IPS-NIHi11 (cell line): ENCODE measurements at places on chromosomes 3 and 15.

DNA sequence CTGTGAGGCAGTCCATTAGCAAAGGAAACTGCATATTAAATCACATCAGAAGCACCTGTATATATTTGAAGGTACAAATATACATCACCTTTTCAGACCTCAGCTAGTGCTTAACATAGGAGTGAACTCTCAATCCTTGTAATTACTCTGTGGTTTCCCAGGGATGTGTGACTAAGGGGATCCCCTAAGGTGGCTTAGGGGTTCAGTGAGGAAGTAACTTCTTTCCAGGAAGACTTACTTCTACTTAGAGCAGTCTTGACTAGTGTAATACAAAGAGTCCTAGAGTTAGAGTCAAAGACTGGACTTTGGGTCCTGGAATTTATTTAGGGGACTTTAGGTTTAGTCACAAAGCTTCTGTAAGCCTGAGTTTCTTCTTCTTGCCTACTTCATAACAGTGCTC is 8.7 kb upstream of the SUMF1 start:
- DNase-seq = no peak

DNA sequence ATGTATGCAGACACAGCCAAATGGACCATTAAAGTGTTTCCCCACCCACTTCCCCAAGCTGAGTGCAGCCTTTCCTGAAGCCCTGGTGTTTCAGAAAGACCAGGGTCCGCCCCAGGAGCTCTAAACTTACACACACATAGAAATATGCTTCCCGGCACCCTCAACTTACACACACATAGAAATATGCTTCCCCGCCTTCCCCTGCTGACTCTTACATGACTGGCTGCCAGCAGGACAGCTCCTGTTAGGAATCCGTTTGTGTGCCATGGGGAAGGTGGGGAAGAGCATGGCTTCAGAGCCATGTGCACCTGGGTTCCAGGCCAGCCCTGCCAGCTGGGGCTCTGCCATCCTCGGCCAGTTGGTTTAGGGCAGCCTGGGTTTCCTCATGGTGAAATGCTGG is 3.6 kb downstream of the CLEC3B start:
- DNase-seq = no peak

- DNase-seq = no peak
Observed at GRCh38 chr3:21562243-21562642, 188.8 kb downstream of the ZNF385D start.

GRCh38 chr15:39621210-39621609 is 40.3 kb downstream of the THBS1 start:
- DNase-seq = no peak

- no peak for DNase-seq
Observed at GRCh38 chr3:129708328-129708861, 101.9 kb upstream of the PLXND1 start.

DNA sequence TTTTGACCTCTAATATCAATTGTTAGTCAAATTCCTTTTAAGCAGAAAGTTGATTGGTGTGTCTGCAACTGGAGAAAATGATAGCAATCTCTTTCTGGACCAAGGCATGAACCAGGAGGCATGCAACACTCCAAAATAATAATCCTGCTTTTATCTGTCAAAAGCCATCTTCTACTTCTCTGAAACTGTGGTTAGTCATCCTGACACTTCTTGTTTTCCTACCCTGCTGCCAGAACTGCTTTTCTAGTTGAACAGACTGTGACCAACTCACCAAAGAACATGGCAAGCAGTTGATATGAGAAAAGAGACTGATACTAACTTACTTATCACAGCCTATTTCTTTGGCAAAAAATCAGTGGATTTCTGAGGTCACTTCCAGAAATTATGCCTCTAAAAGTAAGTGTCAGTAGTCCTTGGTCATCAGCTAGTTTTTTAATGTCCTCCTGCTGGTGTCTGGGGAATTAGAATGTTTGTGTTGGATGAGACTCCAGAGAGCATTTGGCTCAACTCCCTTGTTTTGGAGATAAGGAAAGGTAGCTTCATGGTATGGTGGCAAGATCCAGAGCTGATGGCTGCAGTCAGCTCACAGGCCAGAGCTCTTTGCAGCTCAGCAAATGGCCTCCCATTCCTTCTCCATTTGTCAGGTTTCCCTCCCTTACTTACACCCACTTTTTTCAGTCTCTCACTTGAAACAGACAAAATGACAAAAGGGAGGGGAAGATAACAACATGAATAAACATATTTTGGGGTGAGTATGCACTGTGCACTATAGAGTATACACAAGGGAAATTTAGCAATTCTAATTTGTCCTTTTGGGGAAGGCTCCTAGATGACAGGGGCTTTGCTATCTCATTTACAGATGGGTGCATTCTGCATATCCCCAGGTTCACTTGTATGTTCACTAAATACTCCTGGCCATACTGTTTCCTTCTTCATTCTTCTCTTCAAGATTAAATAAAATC is 7.0 kb downstream of the CRYGS start:
- no peak for DNase-seq

DNA sequence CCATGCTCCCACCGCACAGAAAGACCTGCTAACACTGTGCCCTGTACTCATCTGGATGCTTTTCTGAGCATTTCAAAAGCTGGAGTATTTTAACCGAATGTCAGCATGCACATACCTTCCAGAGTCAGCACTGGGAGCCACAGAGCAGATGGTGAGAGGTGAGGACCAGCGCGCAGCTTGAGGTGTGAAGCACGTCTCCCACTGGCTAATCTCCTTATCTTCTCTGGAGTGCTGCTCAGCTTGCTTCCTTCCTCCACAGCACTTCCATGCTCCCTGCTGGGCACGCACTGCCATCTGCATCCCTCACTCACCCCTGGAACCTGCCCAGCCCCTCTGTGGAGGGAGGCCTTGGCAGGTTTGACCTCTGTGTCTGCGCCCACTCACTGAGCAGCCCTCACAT is at the start of gene GNB5:
Gene GNB5, minus strand, starts transcription at position 186 of the 400 bp plus-strand sequence. CDS start 6,716 bp downstream, outside the sequence.
- DNase-seq = no peak

DNA sequence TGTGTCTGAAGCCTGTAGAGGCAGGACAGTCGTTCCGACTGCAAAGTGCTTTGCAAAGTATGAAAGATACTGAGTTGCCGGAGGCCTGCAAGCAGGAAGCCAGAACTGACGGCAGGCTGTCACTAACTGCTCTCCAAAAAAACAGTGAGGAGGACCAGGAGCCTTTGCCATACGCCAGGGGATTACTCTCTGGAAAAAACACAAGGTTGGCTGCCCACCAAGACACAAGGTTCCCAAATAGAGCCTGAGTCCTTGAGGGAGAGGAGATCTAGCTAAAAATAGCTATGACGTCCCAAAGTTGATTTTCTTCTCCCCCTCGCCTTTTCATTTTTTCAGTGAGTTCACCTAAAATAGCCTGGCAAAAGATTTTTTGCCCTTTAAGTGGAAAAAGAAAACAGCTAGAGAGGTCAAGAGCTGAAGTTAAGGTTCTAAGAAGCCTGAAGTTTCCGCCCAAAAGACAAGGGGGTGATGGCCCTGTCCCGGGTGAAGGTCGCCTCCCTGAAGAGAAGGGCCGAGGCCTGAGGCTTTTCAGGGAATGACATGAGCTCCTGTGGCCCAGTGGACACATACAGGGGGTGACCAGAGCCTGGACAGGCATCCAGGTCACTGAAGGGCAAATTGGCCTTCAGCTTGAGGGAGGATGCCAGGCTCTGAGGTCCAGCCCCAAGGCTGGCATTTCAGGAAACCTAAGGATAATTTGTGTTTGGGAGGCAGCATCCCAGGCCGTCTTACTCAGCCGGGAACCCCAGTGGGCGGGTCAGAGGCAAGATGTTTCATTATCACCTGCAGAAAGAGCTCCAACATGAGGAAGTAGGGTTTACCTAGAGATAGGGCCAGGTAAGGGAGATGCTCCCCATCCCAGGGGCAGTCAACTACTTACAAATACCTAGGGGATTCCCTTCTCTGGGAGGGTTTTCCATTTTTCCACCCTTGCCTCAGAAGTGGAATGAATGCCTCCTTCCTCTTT is 44.9 kb upstream of the DGKG start:
- DNase-seq = no peak

DNA sequence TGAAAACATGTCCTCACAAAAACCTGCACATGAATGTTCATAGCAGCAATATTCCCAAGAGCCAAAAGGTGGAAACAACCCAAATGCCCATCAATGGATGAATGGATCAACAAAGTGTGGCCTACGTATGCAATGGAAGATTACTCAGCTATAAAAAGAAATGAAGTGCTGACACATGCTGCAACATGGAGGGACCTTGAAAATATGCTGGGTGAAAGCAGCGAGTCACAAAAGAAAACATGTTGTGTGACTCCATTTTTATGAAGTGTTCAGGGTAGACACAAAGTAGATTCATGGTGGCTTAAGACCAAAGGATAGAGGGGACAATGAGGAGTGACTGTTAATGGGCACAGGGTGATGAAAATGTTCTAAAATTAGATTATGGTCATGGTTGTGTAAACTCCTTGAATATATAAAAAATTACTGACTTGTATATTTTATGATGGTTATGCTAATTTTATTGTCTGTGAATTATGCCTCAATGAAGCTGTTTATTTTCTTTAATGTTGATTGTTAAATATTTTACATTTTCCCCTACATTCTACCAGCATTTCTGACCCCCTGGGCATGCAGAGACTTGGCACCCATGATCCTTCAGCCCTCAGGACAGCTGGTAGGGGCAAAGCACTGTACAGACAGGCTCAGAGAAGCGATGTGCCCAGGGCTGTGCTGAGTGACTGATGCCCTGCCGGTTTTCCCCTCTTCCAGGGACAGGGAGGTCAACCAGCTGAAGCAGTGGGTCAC is 37.8 kb downstream of the CFAP100 start:
- DNase-seq = no peak

GRCh38 chr15:86201313-86202008 is 121.8 kb downstream of the AGBL1 start:
- no peak for DNase-seq

- DNase-seq = no peak
Observed at GRCh38 chr15:77516076-77516475, 95.4 kb downstream of the HMG20A start.

DNA sequence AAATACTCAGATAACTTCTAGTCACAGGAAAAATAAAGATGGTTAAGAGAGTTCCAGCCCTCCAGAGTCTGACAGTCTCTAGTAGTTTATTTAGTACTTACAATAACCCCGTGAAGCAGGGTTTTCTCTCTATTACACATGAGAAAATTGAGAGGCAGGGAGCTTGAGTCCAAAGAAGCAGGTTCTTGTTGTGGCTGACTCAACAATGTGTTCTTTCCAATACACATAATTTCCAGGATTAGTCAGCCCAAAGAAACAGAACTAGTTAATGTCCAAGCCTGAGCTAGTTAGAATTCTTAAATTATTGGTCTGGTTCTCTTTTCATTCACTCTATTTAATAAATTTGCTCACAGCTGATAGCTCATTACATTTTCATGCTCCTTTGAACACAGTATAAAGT is 49.9 kb downstream of the ALDH1A2 start:
- no peak for DNase-seq

- DNase-seq = no peak
Observed at GRCh38 chr3:160278210-160278609, 53.0 kb downstream of the C3orf80 start.

DNA sequence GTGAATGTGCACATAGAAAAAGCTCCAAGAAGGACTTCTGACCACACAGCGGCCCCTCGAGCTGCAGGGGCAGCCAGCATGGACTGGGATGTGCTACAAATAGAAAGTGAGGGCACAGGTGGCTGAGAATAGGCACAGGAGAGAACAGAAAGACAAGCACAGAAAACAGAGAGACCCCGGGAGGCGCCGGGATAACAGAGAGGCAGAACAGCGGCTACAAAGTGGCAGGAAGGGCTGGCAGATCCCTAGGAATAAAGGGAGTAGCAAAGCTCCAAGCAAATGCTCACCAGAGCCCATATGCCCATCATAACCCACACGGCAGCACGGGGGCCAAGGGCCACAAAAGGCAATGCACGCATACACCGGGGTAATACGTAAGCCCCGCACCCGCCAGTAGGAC is 201.7 kb upstream of the NSMCE3 start:
- DNase-seq = no peak

DNA sequence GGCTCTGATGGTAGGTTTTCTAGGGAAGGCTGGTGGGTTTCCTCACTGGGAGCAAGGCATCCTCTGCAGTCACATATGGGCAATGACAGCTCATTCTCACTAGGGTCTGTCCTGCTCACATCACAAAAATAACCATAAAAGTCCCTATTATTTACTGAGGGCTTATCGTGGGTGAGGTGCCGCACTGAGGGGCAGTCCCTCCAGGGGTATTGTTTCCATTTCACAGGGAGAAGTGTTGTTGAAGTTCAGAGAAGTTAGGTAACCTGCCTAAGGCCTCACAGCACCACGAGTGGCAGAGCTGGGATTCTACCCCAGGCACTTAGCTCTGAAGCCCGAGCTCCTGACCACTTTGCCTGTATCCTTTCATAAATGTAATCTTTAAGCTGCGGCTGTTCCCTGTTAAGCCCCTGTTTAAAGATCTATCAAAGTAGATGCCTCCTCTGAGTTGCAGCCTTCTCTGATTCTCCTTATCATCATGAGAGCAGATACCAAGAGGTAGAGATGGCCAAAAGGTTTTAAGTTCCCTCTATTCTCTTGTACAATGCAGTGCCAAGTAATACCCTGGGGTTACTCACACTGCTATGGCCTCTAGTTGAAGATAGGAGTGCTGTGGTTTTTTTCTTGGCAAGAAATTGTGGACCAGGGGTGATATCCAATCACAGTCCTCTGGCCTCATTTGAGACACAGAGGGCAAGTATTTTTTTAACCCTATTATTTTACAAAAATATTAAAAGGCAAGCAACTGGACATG is 107.0 kb downstream of the RPLP1 start:
- no peak for DNase-seq

DNA sequence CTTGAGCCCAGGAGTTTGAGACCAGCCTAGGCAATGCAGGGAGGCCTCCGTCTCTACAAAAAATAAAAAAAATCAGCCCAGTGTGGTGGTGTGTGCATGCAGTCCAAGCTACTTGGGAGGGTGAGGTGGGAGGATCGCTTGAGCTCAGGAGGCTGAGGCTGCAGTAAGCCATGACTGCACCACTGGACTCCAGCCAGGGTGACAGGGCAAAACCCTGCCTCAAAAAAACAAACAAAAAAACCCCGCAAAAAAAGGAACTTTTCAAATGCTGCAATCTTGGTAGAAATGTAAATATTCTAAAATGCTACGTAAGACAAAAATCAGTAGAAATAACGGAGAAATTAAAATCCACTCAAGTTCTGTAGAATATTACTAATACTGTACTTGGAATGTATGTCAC is 108.1 kb upstream of the MELTF start:
- no peak for DNase-seq

- DNase-seq = no peak
Observed at GRCh38 chr3:38616111-38616510, 33.4 kb downstream of the SCN5A start.
